Activated CD4-positive, alpha-beta T cell treated with anti-CD3 and anti-CD28 coated beads, Interleukin-2, amount 10 ng/mL, durations not matched to agents 7 days and 5 days (primary cell): ENCODE measurements at places on chromosomes 12 and 14. TPM values are rescaled to one million over a fixed set of nuclear protein-coding genes. Genes with fewer than 3 reads are reported as not detected.

The LBHD2 gene
- total RNA-seq = not detected

The ACSM4 gene
- total RNA-seq = not detected

The RFX4 gene
- not detected for total RNA-seq

The RASSF3 gene
- total RNA-seq = 115 TPM

DNA sequence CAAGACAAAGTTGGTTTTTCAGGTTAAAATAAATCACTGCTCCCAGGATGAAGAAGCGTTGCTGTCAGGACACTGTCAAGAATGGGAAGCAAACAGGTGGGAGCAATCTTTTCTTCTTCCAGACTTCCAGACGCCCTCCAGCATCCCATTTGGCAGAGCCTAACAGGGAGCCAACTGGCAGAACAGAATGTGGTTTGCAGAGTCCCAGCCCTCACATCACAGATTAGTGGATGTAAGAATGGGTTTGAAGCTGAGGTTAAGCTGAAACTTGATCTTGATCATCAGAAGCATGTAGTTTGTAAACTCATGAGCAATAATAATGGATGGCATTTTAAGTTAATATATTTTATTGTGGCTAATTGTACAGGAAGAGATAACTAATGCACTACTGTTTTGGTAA, 636.4 kb downstream of the SLC6A15 start:
- no peaks in the 10 kb centered on the region for H3K27me3 ChIP-seq
- no peaks in the 10 kb centered on the region for H3K4me1 ChIP-seq
- no peak overlapping the region for H3K4me3 ChIP-seq
- no peak overlapping the region for H3K27ac ChIP-seq
- DNase-seq = no peak

GRCh38 chr12:24537083-24537860, 411.6 kb downstream of the BCAT1 start:
- H3K27me3 ChIP-seq = no peaks in the 10 kb centered on the region
- DNase-seq = no peak
- H3K4me3 ChIP-seq = no peak overlapping the region
- no peak overlapping the region for H3K27ac ChIP-seq

GRCh38 chr12:123891516-123892179, 81.0 kb downstream of the CCDC92 start:
- H3K27me3 ChIP-seq = no peaks in the 10 kb centered on the region
- H3K36me3 ChIP-seq = no peaks in the 10 kb centered on the region
- H3K4me3 ChIP-seq = no peak overlapping the region
